ENCODE measurements at places on chromosomes 11 and 22.
A peak's percentile ranks its signal among the peaks of the same experiment; 100 is the strongest.

GRCh38 chr11:67371189-67371910 is 2.0 kb downstream of the CLCF1 start:
- peak; percentile 61 for DNase-seq

GRCh38 chr11:79404325-79404724 is 36.5 kb downstream of the TENM4 start:
- peak; percentile 50 for DNase-seq

DNA sequence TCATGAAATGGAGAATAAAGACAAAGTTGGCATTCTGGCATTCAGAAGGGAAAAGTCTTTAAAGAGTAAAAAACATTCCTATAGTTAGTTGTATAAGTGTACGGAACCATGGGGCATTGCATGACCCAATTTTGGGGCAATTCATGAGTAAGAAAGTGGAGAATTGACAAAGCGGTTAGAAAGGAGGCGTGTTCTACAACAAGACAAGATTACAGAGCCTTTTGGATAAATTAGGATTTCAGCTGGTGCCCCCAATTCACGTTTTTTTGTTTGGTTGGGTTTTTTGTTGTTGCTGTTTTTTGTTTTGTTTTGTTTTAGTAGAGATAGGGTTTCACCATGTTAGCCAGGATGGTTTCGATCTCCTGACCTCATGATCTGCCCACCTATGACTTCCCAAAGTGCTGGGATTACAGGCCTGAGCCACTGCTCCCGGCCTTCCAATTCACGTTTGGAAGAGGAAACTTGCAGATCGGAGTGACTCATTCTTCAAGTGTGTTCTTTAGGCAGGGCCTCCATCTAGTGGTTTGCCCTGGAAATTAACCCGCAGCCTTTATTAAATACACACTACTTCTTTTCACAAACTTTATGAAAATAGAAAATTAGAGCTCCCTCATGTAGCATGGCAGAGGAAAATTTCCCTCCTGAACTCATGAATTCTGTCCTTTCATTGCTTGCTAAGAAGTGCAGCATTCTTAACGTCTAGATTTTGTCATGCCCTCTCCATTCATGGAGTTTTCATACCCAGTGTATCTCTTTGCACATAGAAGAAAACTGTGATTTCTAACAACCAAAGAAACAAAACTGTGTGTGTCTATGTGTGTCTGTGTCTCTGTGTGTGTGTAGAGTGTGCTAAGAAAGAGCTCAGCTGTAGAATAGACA is 118.1 kb downstream of the BBOX1 start:
- DNase-seq, result peak; percentile 60

GRCh38 chr11:114956566-114956965 is 278.2 kb downstream of the NXPE2 start:
- no peak for DNase-seq

- DNase-seq, result peak; percentile 54
These were observed 29.3 kb downstream of the CELF1 start for GRCh38 chr11:47523490-47524225.

GRCh38 chr22:28231441-28231840 is 312.4 kb upstream of the PITPNB start:
- no peak for DNase-seq

DNA sequence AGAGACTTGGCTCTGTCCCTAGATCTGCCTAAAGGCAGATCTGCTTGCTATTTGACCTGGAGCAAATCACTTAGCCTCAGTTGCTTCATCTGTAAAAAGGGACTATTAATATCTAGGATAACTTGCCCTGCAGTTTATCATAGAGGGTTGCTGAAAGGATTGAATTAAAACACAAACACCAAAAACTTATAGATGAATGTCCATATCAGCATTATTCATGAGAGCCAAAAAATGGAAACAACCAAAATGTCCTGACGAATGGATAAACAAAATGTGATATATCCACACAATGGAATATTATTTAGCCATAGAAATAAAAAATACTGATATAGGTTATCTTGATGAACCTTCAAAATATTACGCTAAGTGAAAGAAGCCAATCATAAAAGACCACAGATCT is 67.2 kb downstream of the USP35 start:
- DNase-seq, result no peak

DNA sequence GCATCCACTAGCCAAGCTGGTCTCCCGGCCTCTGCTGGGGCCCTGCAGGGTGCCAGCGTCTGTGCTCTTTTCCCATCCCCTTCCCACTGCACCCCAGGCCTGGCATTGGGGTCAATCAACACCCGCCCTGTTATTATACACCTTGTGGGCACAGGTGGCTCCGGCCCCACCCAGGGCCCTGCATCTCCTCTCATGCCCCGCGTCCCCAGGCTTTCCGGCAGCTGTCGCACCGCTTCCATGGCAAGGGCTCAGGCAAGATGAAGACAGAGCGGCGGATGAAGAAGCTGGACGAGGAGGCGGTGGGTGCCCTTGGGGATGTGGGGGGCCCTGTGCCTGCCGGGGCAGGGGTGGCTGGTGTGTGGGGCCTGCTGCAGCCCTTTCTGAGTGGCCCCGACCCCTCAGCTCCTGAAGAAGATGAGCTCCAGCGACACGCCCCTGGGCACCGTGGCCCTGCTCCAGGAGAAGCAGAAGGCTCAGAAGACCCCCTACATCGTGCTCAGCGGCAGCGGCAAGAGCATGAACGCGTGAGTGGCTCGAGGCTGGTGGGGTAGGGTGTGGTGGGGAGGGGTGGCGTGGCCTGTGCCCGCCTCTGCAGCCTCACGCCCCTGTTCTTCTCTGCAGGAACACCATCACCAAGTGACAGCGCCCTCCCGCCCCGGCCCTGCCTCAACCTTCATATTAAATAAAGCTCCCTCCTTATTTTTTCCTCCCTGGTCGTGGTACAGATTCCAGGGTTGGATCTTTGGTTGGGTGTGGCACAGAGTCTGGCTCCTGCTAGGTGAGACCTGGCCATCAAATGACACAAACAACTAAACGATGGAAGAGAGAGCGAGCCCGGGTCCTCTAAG is 17.1 kb downstream of the SART1 start:
- DNase-seq, result no peak

- no peak for DNase-seq
These were observed 136.5 kb downstream of the ATG16L2 start for GRCh38 chr11:72950685-72951084.

DNA sequence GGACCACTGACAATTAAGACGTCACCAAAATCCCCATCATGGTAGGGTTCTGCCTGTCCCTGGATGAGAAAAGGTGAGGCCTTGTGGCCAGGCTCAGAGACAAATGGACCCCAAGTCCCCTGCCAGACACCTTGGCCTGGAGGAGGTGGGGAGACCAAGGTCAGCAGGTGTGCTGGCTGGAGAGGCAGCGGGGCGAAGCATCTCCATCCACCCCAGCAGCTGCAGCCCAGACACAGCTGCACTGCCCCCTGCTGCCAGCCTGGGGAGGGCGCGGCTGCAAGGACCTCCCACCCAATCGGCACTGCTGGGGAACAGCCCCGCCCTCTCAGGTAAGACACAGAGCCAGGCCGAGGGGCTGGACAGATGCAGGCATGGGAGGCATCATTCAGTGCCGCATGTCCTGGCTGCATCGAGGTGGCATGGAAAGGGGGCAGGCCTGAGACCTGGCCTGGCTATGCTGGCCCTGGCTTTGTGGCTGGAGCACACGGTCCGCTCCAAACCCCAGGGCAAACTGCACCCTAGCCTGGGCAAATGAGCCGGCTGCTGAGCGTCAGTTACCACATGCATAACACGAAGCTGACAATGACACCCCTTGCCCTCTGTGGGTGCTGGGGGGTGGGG is 12.2 kb upstream of the MFNG start:
- peak; percentile 78 for DNase-seq

- no peak for DNase-seq
These were observed 4.5 kb downstream of the ADAMTS15 start for GRCh38 chr11:130452940-130453339.

- no peak for DNase-seq
These were observed 174.1 kb downstream of the INSC start for GRCh38 chr11:15288863-15289262.

GRCh38 chr11:14248580-14248981 is 110.4 kb downstream of the RRAS2 start:
- no peak for DNase-seq

DNA sequence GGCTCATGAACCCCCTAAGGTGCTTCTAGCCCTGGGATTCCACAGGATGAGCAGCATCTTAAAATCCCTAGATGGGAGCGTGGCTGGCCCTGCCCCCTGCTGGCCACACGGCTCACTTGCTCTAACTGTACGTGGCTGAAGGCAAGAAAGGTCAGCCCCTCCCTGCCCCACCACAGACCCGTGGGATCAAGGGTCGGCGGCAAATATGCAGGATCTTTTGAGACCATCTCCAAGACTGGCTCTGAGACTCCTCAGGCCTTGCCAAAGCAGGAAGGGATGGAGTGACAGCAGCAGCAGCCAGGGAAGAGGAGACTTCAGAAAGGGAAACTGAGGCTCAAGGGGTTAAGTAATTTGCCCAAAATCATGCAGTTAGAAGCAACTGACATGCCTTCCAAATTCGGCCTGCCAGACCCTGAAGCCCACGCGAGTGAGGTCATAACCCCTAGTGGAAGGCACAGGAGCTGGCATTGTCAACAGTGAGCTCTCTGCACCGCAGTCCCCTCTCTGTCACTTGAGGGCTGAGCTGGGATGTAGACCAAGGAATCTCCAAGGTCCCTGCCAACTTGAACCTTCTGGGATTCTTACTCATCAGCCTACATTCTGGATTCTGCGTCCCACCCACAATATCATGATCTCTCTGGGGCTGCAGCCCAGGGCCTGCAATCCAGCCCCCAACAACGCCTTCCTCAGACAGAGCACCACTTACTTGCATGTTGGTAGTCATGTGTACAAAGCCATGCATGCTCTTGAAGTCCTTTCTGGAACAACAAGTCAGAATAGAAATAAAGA is 31.4 kb downstream of the CREB3L1 start:
- peak; percentile 66 for DNase-seq

GRCh38 chr11:133924661-133925060 is 32.1 kb downstream of the IGSF9B start:
- DNase-seq, result no peak

GRCh38 chr11:93133488-93134109 is 64.2 kb downstream of the SLC36A4 start:
- DNase-seq, result no peak

- no peak for DNase-seq
These were observed 242.2 kb upstream of the DDI1 start for GRCh38 chr11:103794262-103794661.

DNA sequence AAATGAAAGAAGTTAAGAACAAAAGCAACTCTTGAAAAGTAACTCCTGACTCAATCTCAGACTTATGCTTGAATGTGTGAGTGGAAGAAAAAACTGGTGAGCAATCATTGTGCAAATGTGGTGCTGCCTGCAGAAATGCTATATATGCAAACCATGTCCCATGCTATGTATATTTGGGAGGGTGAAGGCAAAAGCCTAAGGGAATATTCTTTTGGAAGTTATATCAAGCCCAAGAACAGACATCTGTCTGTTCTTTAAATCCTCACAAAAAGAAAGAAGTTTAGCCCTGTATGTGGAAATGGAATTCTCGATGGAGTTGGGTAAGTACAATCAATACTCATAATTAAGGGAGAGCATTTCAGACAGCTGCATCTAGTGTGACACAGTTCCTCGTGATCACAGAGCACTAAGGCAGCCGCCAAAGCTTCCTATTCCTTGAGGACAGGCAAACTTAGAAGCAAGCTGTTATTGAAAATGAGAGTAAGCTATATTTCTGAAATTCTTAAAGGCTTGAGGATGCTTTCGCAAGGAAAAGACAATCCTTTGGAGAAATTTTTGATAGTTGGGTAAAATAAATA is 406.5 kb upstream of the CHORDC1 start:
- DNase-seq, result no peak

DNA sequence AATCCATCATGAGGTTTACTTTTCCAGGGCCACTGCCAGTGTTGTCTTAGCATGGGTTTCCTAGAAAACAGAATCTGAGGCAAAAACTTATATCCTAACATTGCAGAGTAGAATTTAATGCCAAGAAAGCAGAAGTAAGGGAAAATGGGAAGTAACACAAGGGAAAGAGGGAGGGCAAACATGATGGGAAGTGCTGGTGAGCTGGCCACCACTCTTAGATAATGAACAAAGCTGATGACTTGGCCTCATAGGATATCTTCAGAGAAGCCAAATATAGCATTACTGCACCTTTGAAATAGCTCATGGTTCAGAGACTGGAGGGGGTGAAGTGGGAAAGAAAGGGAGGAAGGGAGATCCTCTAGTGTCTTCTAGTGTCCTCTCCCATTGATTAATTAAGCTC is 24.8 kb upstream of the CALCB start:
- DNase-seq, result peak; percentile 36

- DNase-seq, result no peak
These were observed 1.6 kb upstream of the FGF19 start for GRCh38 chr11:69705351-69705811.

DNA sequence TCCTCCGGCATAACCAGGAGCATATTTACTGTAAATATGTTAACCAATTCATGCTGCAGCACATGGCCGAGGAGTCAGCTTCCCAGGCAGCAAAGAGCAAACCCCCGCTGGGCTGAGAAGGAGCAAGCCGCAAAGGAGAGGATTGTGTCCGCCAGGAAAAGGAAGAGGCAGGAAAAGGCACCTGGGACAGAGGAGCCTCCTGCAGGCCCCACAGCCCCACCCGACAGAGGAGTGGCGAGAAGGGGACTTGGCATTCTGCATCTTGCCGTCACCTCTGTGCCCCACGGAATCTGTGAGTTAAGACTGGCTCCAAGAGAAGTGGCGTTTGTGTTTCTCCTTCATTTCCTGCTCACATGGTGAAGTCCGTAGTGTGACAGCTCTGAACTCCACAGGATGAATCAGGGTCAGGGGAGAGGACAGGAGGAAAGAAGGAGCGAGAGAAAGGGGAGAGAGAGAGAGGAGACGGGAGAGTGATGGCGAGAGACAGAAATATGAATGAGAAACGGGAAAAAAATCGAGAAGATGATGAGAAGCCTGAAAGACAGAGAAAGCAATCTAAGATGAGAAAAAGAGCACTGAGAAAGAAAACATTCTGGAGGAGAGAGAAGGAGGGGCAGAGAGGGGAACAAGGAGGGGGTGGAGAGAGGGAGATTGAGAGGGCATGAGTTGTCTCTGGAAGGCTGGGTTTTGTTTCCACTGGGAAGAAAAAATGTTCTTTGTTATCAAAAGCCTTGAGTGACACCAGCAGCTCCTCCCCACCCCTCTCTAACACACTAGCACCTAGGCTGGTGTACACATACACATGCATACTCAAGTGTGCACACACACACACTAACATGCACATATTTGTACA is 489.6 kb downstream of the MN1 start:
- DNase-seq, result no peak

DNA sequence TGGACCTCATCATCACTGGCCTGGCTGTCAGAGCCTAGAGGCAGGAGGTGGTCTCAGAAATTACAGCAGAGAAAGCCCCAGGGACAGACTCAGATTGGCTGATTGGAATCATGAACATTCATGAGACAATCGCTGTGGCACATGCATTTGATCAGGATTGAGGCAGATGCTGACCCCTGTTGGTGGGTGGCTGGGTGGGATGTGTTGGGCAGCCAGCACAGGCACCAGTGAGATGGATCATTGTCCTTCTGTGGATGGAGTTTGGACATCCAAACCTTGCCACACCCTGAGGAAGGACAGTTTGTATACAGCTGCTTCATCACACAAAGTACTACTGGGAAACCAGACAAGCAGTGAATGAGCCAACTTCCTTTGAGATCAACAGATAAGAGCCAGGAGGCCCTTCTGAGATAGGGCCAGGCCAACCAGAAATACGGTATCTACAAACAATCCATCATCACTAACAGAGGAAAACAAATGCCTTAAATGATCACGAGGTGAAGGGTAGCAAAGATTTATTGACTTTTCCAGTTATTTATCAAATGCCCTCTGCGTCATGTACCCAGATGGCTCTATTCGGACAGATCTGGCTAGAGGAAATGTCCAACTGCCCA is 17.3 kb downstream of the COMMD9 start:
- no peak for DNase-seq

GRCh38 chr11:122661182-122661945 is 5.8 kb downstream of the UBASH3B start:
- DNase-seq, result no peak

Data from KBM-7 (cell line).